Osteocyte (in vitro differentiated cells): ENCODE measurements at places on chromosomes 3 and 15. TPM values are rescaled to one million over a fixed set of nuclear protein-coding genes. Genes with fewer than 3 reads are reported as not detected.

Gene FSIP1
- 0.31 and 0.54 TPM in 2 replicates for total RNA-seq

Gene DNAH12
- total RNA-seq = 0.05 and 0.08 TPM in 2 replicates

Gene ISL2
- total RNA-seq = not detected in 2 replicates

Gene CCDC54
- total RNA-seq = not detected in 2 replicates

Gene CKMT1A
- not detected in 2 replicates for total RNA-seq

DNA sequence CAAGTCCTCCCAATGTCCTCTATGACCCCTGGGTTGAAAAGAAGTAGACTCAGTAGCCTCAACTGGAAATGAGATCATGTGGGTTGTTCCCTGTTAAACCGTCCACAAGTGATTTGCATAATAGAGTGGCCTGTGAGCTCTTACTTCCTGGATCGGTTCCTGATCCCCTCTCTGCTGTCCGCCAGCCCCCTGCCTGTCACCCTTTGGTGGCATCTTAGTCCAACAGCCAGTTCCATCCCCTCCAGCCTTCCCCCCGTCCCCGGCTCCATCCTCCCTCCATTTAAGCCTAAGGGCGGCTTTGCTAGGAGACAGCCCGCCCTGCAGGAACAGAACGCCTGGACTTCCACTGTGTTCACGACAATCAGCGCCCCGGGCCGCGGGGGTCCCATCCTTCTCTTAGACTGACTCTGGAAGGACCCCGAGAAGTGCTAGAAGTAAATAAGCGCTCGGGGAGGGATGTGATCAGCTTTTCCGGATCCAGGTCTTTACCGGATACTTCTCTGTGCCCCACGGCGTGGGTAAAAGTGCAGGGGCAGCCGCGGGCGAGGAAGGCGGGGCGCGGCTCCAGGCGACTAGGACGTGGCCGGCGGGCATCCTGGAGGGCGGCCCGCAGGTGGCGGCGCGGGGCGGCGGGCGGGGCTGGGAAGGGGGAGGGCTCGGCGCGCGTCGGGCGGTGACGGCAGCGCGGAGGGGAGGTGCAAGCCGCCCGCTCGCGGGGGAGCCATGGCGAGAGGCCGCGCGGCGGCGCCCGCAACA, 51.2 kb upstream of the ULK4 start:
- DNase-seq = peak; percentile 84
- H3K36me3 ChIP-seq = no peaks in the 10 kb centered on the region
- H3K4me1 ChIP-seq = peaks cover 31% of the 10 kb centered on the region
- H3K4me3 ChIP-seq = peak overlapping the region; percentile 79
- no peaks in the 10 kb centered on the region for H3K27me3 ChIP-seq

GRCh38 chr15:70390723-70391122, 293.0 kb upstream of the TLE3 start:
- H3K36me3 ChIP-seq = no peaks in the 10 kb centered on the region
- no peak overlapping the region for H3K4me3 ChIP-seq
- peaks cover 49% of the 10 kb centered on the region for H3K27me3 ChIP-seq
- H3K27ac ChIP-seq = no peak overlapping the region
- H3K4me1 ChIP-seq = no peaks in the 10 kb centered on the region

DNA sequence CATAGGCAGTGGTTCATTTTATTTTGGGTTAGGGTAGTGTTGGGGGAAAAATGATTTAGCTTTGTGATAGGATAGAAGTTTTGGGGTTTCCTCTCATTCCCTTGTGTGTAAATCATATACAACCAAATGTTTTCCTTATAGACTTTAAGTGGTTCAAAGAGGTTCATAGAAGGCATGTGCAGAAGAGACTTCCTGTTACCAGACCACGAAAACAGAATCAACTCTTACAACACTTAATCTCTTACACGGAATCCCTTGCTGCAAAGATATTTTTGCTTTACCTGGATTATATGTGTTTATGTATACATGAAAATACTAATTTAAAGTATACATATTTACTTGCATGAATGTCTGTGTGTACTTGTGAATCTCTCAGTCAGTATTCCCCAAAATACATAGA, 2.9 kb downstream of the TMOD2 start:
- no peak for DNase-seq
- peaks cover 43% of the 10 kb centered on the region for H3K27me3 ChIP-seq
- peaks cover 20% of the 10 kb centered on the region for H3K4me1 ChIP-seq
- H3K4me3 ChIP-seq = no peak overlapping the region

- no peak overlapping the region for H3K27ac ChIP-seq
- no peak for DNase-seq
- H3K36me3 ChIP-seq = no peaks in the 10 kb centered on the region
- H3K4me3 ChIP-seq = no peak overlapping the region
- no peaks in the 10 kb centered on the region for H3K27me3 ChIP-seq
- no peaks in the 10 kb centered on the region for H3K4me1 ChIP-seq
Measured at GRCh38 chr15:93920204-93920603, 311.2 kb upstream of the MCTP2 start.

DNA sequence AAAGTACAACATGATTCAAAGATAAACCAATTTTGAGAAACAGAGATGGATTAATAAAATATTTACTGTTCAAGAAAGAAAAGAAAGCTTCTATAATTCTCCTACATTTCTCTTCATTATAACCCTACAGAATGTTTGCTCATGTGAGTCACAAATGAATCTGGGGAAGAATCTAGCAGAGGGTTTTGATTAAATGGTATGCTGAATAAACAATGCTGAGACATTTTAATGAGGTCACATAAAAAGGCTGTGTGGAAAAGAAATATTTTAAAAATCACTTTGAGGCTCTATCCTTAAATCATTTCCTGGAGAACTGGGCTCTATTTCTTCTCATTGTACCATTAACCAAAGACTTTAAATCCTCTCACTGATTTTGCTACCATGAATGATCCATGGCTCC, 727.7 kb downstream of the NTRK3 start:
- no peak overlapping the region for H3K27ac ChIP-seq
- DNase-seq = no peak
- H3K27me3 ChIP-seq = no peaks in the 10 kb centered on the region
- H3K4me1 ChIP-seq = no peaks in the 10 kb centered on the region

DNA sequence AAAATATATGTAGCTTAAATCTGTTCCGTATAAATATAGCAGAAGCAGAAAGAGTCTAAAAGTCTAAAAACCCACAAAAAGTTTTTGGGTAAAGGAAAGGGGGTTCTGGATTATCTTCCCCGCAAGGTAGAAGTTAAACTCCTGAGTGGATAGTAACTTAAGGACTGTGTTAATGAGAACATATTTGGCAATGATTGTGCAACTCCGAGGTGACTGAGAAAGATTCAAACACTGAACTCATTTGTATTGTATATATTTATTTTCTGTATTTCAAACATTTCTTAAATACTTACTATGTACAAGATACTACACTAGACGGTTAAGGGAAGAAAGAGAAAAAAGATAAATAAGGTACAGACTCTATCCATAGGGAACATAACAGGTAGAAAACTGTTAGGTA, 72.7 kb upstream of the PPIB start:
- no peak overlapping the region for H3K4me3 ChIP-seq
- H3K27me3 ChIP-seq = no peaks in the 10 kb centered on the region
- DNase-seq = no peak
- H3K27ac ChIP-seq = no peak overlapping the region
- no peaks in the 10 kb centered on the region for H3K36me3 ChIP-seq

GRCh38 chr3:57017459-57017845, 43.0 kb upstream of the SPATA12 start:
- no peak overlapping the region for H3K27ac ChIP-seq
- H3K4me3 ChIP-seq = no peak overlapping the region
- no peak for DNase-seq

DNA sequence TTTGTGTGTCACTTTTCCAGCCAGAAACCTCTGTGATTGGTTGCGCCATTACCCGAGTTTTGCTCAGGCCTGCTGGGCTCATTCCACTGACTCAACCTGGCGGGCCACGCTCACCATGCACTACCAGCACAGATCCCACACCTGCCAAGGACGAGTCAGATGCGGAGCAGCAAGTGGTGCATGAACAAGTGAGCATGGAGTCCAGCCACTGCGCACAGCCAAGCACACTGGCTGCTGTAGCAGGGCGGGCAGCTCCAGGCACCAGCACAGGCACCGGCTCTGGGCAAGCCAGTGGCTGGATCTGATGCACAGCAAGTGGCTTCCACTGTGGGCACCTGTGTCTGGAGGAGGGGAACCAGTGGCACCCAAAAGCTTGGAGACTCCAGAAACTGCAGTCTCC, 110.4 kb downstream of the CBLB start:
- H3K4me1 ChIP-seq = peaks cover 3% of the 10 kb centered on the region
- DNase-seq = no peak
- no peak overlapping the region for H3K27ac ChIP-seq
- H3K27me3 ChIP-seq = no peaks in the 10 kb centered on the region
- peaks cover 30% of the 10 kb centered on the region for H3K36me3 ChIP-seq

DNA sequence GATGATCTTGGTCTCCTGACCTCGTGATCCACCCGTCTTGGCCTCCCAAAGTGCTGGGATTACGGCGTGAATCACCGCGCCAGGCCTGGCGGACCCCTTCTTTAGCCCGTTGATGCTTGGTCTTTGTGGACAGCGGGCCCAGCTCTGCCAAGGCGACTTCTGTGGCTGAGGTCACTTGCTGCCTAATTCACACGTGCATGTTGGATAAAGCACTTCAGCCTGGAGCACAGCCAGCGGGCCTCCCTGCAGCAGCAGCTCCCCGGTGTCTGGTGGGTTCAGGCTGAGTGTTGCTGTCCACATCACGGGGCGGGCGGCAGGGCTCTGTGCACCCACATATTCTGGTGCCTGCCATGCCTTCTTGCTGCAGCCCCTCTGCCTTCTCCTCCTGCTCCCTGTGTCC, 88.4 kb downstream of the DGKG start:
- no peak for DNase-seq
- no peak overlapping the region for H3K4me3 ChIP-seq
- H3K27ac ChIP-seq = no peak overlapping the region
- H3K36me3 ChIP-seq = no peaks in the 10 kb centered on the region

DNA sequence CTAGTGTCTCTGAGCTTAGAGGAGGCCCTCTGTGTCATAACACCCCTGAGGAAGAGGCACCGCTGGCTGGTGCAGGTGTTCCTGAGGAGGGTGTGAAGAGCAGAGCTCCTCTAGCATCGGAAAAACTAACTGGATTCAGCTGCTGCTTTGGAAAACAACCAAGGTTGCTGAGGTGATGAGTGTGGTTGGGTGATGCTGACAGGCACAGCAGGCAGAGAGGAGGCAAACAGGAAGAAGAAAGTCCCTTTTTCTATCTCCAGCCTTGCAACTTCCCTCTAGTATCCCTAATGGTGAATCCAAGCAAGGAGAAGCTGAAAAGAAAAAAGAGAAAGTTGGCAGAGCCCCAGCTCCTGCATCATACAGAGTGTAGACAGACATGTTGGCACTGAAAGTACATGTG, 3.8 kb upstream of the OR4F15 start:
- H3K27ac ChIP-seq = no peak overlapping the region
- no peak for DNase-seq
- peaks cover 12% of the 10 kb centered on the region for H3K27me3 ChIP-seq
- H3K36me3 ChIP-seq = no peaks in the 10 kb centered on the region

DNA sequence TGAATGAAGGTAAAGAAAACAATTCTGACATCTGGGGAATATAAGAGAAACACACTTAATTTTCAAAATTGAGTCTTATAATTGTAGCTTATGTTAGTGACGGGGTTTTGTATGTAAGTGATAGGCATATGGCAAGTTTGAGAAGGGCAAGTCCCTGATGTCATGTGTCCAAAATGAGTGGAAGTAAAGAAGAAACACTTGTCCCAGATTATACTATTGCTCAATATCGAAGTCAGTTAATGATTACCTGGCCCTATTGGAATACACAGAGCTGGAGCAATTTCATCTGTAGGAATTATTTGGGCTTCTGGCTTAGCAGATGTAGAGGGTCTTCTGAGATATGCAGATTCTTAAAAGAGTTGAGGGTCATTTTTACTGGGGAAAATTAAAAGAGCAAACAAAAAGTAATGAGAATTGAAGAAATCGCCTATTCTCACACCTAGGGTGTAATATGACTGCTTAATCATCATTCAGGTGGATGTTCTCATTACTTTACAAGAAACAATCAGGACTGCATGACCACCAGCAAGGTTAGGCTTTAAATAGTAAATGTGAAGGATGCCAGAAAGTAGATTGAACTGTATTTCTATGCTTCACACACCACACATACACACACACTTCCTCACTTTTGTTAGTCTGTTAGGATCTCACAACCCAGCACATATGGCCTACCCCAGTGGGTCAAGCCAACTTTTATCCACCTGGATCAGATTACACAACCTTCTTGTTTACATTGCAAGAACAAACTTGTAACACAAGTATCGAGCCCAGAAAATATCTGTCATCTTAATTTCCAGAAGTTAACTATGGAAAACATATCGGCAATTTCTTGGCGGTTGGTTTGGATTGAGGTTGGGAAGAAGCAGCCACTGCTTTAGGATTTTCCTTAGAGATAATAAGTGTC, 183.3 kb upstream of the LRRC3B start:
- no peak overlapping the region for H3K27ac ChIP-seq
- no peaks in the 10 kb centered on the region for H3K27me3 ChIP-seq
- peaks cover 3% of the 10 kb centered on the region for H3K4me1 ChIP-seq
- H3K36me3 ChIP-seq = no peaks in the 10 kb centered on the region
- DNase-seq = no peak
- H3K4me3 ChIP-seq = no peak overlapping the region

- no peak overlapping the region for H3K4me3 ChIP-seq
- peaks cover 3% of the 10 kb centered on the region for H3K4me1 ChIP-seq
- H3K27me3 ChIP-seq = no peaks in the 10 kb centered on the region
- H3K27ac ChIP-seq = no peak overlapping the region
- no peaks in the 10 kb centered on the region for H3K36me3 ChIP-seq
Measured at GRCh38 chr3:162348912-162349311, 852.3 kb downstream of the OTOL1 start.

DNA sequence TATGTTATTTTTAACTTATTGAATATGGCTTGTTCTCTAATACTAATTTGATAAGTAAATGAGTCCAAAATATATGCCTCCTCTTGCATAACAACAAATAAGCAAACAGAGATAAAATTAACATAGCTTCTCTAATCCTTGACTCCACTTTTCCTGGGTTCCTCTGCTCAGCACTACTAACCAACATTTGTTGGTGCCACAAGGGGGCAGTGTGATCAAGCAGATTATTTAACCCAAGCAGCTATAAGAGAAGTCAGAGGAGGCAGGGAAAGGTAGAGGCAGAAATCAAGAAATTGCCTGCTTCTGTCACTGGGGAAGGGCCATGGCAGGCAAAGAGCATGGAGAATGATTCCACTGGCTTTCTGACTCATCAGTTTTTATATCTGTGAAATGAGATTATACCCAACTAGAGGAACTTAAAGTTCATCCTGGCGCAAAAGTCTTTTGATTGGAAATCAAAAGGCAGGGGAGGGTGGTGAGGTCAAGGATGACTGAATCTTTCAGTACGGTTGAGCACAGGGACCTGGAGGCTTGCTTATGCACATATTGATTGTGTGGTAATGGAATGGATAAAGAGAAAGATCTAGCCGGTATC, 152.2 kb downstream of the IGSF11 start:
- no peak for DNase-seq
- peaks cover 44% of the 10 kb centered on the region for H3K27me3 ChIP-seq
- no peaks in the 10 kb centered on the region for H3K4me1 ChIP-seq
- H3K4me3 ChIP-seq = no peak overlapping the region
- H3K36me3 ChIP-seq = no peaks in the 10 kb centered on the region

DNA sequence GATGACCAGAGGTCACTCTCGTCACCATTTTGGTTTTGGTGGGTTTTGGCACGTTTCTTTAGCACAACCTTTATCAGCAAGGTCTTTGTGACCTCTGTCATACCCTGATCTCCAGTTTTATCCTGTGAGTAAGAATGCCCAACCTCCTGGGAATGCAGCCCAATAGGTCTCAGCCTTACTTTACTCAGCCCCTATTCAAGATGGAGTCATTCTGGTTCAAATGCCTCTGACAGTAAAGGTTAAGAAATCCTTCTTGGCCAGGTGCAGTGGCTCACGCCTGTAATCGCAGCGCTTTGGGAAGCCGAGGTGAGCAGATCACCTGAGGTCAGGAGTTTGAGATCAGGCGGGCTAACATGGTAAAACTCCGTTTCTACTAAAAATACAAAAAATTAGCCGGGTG, 3.2 kb upstream of the ATG7 start:
- peaks cover 25% of the 10 kb centered on the region for H3K4me1 ChIP-seq
- H3K36me3 ChIP-seq = no peaks in the 10 kb centered on the region
- no peak overlapping the region for H3K4me3 ChIP-seq
- no peak overlapping the region for H3K27ac ChIP-seq
